Hematopoietic multipotent progenitor cell treated with erythropoietin and hydrocortisone succinate and interleukin-3 and kit ligand, for 15 days (in vitro differentiated cells): ENCODE measurements at places on chromosomes 12 and 14.

DNA sequence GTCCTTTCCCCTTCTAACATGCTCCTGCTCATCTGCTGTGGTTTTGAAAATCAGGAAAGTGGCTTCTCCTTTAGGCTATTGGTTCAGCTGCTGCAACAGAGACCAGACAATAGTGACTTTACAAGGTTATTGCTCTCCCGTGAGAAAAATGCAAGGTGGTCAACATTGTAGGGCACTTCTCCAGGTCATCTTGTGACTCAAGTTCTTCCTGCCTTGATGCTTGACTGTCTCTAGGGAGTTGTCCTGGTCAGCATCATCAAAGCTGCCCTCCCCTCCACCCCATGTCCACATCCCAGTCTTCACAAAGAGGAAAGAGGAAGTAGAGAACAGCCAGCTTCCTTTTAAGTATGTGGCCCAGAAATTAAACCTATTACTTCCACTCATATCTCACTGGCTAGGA lies 3.9 kb upstream of the TMEM63C start:
- DNase-seq, result no peak

DNA sequence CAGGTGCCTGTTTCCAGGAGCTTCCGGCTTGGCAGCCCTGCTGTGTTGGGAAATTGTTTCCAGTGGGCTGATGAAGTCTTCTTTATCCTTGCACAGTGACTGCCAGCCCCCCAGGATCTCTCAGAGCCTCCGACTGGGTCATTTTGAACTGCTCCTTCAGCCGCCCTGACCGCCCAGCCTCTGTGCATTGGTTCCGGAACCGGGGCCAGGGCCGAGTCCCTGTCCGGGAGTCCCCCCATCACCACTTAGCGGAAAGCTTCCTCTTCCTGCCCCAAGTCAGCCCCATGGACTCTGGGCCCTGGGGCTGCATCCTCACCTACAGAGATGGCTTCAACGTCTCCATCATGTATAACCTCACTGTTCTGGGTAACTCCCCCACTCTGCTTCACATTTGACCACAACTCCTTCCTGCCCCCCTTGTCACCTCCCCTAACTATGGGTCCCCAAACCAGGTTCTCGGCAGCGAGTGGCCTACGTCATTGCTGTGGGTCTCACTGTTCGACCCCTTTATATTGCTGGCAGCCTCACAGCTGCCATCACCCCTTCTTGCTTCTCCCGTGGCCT lies 2.3 kb downstream of the LAG3 start:
- DNase-seq, result no peak

GRCh38 chr12:94618995-94619695 lies 31.2 kb downstream of the TMCC3 start:
- DNase-seq, result no peak

DNA sequence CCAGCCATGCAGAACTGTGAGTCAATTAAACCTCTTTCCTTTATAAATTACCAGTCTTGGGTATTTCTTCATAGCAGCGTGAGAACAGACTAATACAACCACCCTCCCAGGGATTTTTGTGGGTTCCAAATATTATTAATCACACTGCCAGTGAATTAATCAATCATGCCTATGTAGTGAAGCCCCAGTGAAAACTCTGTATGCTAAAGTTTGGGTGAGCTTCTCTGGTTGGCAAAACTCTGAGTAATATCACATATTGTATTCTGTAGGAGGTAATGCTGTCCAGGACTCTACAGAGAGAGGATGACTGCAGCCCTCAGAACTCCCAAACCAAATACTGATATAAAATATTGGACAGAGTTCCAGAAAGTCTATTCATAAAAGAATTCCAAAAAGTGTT lies 216.9 kb downstream of the RPAP3 start:
- no peak for DNase-seq
